ENCODE measurements at places on chromosomes 12 and 14.

GRCh38 chr14:22178333-22178839 lies 410.6 kb downstream of the DAD1 start:
- DNase-seq, result no peak

- DNase-seq, result no peak
Observed at GRCh38 chr12:71439613-71440344, at the start of gene LGR5. LGR5 (plus strand) TSS chr12:71439798; CDS start chr12:71440081, 283 bp downstream.

DNA sequence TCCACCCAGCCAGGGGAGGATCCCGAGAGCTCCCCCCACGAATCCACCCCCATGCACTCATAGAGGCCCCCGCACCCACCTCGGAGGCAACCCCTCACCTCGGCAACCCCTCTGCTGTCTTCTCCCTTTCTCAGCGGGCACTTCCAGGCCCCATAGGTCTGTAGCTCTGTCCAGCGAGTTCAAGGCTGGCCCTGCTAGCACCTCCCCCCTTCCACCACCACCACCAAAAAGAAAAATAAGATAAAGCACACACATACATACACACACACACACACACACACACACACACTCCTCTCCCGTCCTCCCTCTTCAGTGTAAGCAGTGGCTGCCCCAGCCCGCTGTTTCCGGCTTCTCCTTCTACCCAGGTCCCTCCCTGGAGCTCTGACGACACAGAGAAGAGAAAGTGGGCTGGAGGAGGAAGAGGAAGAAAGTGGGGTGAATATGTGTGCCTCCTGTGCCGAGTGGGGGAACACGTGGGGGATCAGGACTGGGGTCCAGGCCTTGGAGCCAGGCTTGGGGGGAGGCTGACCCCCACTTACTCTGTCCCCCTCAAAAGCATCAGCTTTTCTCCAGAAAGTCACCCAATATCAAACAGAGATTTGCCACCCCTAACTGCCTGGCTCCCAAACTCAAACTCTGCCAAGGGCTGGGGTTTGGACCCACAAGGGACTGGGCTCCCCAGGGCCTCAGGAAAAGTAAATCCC lies at the start of gene STAT6:
STAT6 (minus strand) TSS at position 332 of the 704 bp plus-strand sequence. CDS start 3,084 bp downstream, outside the sequence.
- DNase-seq, result no peak

GRCh38 chr12:94628369-94628768 lies 22.0 kb downstream of the TMCC3 start:
- DNase-seq, result no peak

Measured in NCI-H1694 treated with DMSO at 0.1 percent for 48 hours (cell line).